ENCODE measurements at places on chromosomes 7 and 10. TPM values are rescaled to one million over a fixed set of nuclear protein-coding genes. Genes with fewer than 3 reads are reported as not detected.

- no peak for DNase-seq
Observed at GRCh38 chr7:30681815-30682211, 443 bp downstream of the CRHR2 start.

- no peak for DNase-seq
Observed at GRCh38 chr7:140657891-140658290, 14.9 kb upstream of the ADCK2 start.

GRCh38 chr10:53209944-53210611, 437.5 kb upstream of the MBL2 start:
- peak; percentile 60 for DNase-seq

KAZALD1 gene
- total RNA-seq, result 4.0 TPM

- DNase-seq, result no peak
Observed at GRCh38 chr7:132901241-132901640, 180.6 kb downstream of the CHCHD3 start.

DNA sequence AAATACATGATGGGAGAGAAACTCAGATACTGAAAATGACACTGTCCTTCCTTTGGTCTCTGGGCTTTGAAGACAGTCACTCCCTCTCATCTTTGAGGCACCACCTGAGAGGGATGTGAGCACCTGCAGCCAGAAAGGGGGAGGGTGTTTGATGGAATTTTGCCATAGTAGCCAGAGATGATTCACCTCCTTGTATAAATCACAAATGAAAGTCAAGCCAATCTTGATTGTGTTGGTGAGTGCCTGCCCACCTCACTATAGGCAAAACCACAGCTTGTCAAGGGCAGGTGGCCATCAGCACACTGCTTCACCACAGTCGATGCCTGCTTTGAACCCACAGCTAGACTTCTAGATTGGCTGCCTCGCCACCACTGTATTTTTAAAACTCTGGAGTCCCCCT, 48.2 kb downstream of the PON1 start:
- DNase-seq, result peak; percentile 30

GRCh38 chr10:28147706-28148105, 148.8 kb upstream of the ODAD2 start:
- no peak for DNase-seq

DNA sequence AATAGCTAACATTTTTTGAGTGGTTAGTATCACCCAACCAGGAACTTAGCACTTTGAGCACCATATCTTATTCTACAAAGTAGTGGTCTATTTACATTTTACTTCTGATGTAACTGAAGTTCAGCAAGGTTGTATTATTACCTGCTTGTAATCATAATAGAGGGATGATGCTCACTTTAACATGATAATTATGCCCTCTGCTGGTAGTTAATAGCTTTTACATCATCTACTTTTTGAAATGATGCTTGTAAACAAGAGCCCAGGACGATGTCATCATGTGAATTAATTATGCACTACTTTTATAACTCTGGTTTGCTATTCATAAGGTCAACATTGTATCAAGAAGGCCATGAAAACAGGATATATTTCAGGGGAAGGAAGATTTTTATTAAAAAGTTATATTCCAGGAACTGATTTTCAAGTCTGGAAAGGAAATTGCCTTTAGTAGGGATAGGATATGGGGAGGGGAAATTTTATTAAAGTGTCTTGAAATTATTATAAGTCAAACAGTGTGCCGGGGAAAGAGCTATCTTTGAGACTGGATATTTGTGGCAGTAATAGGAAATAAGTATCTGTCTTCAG, 80.3 kb upstream of the SCIN start:
- DNase-seq, result peak; percentile 71

DNA sequence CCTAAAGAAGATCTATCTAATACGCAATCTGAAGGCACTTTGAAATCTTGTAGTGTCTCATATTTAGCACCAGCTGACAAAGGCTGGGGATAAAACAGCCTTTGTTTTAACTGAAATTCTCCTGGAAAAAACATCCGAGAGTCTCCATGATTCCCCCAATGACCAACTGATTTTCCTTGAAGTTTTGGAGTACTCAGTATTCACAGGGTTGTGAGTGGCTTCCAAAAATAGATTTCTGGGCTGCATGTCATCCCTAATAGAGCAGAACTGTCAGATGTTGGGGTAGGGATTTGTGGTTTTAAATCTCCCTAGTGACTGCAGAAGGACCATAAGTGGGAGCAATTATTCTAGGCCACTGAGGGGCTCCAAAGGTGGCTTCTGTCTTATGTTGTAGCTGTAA, 206.4 kb downstream of the TAX1BP1 start:
- DNase-seq, result no peak

- no peak for DNase-seq
Observed at GRCh38 chr10:77622889-77623291, 14.7 kb downstream of the KCNMA1 start.

GRCh38 chr7:55413442-55413841, 48.3 kb downstream of the LANCL2 start:
- DNase-seq, result no peak

TRIM73 gene
- 0.38 TPM for total RNA-seq

PALD1 gene
- 0.13 TPM for total RNA-seq

CFAP58 gene
- 1.2 TPM for total RNA-seq

GRCh38 chr10:123136806-123137642, 1.3 kb downstream of the HMX3 start:
- DNase-seq, result no peak

DNA sequence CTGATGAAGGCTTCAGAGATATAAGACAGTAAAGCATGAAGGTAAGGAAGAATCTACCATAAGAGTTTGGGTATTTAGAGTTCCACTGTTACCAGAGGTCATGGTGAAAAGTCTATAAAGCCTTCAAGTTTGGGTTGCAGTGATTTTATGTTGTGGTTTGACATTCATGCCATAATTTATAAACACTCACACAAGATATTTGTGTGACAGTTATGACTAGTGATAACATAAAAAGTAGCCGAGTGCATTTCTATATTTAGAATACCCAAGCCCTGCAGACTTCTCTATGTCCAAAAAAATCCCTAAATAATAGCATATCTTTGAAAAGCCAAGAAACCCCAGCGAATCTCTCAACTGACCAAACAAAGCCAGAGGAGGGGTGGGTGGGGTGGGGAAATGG, 229.9 kb downstream of the CXCL12 start:
- no peak for DNase-seq

MACROH2A2 gene
- 11.5 TPM for total RNA-seq

GRCh38 chr7:111239437-111239836, 148.5 kb downstream of the LRRN3 start:
- DNase-seq, result no peak

DNA sequence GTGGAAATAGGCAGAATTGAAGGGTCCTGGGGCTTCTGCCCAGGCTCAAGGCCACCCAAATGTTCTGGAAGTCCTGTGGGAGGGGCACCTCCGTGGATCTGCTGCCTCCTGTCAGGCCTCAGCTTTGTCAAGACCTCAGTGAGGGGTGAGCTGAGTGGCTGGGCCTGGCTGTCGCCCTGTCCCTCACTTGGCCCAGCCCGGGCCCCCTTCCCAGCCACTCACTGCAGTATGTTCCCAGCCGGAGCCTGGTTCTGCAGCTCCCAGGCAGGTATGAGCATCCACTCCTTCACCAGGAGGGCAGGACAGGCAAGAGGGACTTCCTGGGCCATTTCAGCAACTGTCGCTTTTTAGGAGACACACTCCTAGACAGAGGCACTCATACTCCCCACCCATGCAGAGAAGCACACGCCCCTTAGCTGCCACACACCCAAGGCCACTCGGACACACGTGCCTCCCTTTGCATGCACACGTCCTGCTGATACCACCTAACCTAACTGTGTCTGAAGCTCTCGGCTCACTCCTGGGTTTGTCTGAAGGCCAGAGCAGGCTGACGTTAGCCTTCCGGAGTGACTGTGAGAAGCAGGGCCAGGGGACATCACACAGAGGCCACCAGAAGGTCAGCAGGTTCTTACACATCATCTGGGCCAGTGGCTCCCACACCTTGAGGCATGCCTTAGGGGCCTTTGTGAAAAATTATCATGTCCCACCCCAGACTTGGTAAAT, 72.2 kb upstream of the COL13A1 start:
- DNase-seq, result no peak

GRCh38 chr7:48259463-48260280, 88.4 kb downstream of the ABCA13 start:
- no peak for DNase-seq

TMEM176A gene
- total RNA-seq, result not detected

DNA sequence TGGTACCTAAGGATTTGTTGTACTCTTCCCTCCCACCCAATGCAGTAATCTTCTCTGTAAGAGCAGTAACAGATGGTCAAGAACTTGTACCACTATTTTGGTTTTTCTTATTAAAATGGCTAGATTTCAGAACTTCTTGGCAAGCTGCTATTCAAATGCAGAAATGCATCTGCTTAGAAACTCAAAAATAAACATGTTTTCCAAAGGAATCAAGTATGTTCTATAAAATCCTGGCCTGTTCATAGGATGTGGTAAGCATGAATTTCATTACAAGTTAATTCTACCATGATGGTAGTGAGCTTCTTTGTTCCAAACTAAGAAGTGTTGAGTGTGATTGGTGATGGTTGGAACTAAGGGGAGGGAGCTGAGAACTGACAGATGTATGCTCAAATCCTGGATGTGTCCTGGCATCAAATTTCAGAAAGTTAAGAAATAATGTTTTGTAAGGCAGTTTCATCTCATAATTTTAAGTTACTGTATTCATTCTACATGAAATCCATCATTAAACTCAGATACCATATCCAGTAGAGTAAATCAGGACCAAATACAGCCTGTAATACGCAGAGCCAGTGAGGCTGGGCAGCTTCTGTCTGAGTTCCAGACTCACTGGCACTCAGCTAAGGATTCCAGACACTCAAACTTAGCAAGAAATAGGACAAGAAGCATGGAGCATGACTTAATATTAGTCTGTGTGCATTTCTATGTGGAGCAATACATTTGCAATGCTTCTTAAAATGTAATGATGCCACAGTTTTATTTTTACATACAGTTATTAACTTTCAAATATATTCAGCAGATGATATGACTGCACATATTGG, 119.6 kb downstream of the TES start:
- DNase-seq, result no peak

GRCh38 chr7:99393355-99394187, 14.8 kb downstream of the PDAP1 start:
- no peak for DNase-seq

- no peak for DNase-seq
Observed at GRCh38 chr7:75920431-75921161, 5.6 kb downstream of the POR start.

Data from bronchial epithelial cell (primary cell).